ENCODE measurements at places on chromosomes 1 and 21.

- no peak for DNase-seq
These were observed 48.6 kb downstream of the ACOT7 start for GRCh38 chr1:6345009-6345408.

- DNase-seq, result no peak
These were observed 36.3 kb upstream of the PODN start for GRCh38 chr1:53025769-53026112.

DNA sequence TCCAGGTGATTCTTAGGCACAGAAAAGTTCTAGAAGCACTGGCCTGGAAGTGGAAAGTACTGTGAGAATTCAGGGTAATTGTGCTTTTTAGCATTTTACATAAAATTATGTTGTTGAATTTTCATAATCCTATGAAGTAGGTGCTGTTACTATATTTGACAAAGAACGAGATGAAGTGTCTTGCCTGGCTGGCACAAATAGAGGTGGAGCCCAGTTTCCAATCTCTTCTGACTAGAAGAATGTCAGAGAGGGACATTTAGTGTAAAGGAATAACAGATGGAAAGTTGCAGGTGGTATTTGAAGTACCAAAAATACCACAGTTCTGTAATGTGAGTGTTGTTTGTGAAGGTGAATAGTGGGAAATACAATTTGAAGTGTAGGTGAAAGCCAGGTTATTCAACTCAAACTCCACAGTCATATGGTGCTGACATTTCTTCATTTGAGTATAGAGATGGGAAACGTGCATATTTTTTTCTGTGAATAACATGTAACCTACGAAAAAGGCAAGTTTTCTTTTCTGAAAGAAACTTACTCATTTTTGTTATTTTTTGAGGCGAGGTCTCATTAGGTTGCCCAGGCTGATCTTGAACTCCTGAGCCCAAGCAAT, 3.5 kb upstream of the TMCO2 start:
- no peak for DNase-seq

DNA sequence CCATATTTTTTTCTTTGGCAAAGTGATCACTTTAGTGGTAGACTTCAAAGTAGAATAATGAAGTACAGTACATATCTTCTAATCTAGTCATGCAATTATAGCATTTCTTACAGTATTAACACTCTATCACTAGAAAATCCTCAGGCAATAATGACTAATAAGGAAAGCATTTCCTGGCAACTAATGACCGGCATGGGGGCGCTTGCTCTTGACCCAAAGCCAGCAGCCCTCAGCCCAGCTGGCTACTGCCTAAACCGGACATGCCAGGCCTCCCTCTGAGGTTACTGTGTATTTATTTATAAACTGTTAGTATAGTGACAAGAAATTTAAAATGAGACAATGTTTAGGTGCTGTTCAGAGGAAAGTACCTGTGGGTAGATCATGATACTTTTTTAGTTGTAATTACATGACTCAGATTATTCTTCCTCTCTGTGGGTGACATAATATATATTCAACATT, 633.8 kb downstream of the PTPRC start:
- no peak for DNase-seq

- no peak for DNase-seq
These were observed 115.5 kb downstream of the PPIAL4G start for GRCh38 chr1:148367596-148367995.

DNA sequence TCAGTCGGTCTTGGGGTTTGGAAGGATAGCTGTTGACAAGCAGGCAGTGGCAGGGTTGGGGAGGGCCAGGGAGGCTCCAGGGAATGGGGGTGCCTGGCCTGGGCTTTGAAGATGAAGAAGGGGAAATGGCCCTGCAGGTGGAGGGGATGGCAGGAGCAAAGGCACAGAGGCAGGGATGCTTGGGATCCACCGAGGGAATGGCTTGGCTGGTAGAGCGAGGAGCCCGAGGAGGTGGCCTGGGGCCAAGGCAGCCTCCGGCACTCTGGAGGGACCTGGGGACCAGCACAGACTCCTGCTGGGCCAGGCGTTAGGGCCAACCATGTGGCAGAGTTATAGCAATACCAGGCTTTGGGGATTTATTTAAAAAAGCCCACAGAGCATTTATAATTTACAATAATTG, 62.9 kb upstream of the EDN2 start:
- no peak for DNase-seq

- DNase-seq, result no peak
These were observed 13.9 kb downstream of the MEF2D start for GRCh38 chr1:156486421-156487344.

- DNase-seq, result no peak
These were observed 261.1 kb downstream of the CAMTA1 start for GRCh38 chr1:7046314-7046713.

DNA sequence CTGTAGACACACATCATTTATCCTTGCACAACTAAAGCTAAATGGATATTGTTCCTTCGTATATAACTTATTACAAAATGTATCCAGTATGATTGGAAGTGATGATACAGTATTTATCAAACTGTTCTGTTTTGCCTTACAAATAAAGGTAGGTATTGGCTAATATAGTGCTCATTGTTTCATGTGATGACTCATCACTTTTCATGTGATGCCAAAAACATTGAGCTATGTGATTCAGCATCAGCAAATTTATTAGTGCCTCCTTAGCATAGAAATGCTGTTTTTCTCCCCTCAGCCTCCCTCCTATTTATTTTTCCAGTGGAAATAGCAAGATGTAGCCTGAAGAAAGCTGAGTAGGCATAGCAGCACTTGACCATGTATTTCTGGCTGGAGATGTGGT, 228.6 kb upstream of the LYPLAL1 start:
- DNase-seq, result no peak

DNA sequence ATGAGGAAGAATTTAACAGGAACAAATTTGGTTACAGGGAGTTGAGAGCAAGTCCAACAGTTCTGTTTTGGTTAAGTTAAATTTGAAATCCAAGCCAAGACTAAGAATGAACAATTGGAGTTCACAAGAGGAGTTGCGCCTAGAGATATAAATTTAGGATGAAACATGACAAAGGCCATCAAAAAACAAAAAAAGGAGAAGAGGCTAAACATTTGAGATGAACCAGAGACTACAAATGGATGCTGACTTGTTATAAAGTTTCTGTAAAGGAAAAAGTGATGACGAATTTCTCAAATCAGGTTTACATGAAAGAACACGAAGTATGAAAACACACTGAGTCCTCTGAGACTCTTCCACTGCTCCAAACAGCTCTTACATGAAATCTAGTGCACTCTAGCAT, 575.6 kb downstream of the SMYD3 start:
- DNase-seq, result no peak

GRCh38 chr1:177209357-177209756, 38.6 kb downstream of the BRINP2 start:
- peak; percentile 65 for DNase-seq

- DNase-seq, result no peak
These were observed 139.6 kb upstream of the CTTNBP2NL start for GRCh38 chr1:112256411-112256810.
